Stimulated activated CD4-positive, alpha-beta T cell treated with anti-CD3 and anti-CD28 coated beads, Interleukin-4, amount 100 ng/mL, for 48 hours (primary cell): ENCODE measurements at places on chromosomes 16 and 17.

DNA sequence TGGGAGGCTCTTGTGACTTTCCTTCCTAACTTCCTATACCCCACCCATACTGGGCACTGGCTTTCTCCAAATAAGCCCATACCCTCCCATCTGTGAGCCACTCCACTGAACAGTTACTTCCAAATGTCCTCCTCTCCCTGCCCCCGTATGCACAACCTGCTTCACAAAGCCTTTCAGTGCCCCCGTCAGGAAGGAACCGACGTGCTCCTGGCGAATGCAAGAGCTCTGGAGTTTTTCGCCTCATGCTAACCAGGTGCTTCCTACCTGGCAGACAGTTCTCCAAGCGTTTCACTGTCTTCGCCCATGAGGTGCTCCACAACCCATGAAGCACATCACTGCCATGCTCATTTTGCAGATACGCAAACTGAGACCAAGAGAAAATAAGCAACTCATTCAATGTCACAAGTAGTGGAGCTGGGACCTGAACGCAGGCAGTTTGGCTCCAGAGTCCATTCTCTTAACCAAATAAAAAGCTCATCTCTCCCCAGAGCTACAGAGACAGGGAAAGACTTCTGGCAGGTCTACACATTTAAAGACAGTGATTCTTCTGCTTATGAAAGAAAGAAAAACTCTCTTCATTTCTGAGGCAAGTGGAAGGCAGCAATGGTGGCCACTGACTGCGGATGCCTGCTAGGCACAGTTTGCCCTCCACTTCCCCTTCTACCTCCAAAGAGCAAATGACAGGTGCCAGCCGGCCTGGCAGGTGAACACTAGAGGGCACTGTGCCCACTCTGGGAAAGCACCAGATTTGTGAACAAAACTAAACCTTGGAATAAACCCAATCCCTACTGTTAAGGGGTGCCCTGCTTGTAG is 23.8 kb downstream of the SPHK1 start:
- DNase-seq, result peak; percentile 55

DNA sequence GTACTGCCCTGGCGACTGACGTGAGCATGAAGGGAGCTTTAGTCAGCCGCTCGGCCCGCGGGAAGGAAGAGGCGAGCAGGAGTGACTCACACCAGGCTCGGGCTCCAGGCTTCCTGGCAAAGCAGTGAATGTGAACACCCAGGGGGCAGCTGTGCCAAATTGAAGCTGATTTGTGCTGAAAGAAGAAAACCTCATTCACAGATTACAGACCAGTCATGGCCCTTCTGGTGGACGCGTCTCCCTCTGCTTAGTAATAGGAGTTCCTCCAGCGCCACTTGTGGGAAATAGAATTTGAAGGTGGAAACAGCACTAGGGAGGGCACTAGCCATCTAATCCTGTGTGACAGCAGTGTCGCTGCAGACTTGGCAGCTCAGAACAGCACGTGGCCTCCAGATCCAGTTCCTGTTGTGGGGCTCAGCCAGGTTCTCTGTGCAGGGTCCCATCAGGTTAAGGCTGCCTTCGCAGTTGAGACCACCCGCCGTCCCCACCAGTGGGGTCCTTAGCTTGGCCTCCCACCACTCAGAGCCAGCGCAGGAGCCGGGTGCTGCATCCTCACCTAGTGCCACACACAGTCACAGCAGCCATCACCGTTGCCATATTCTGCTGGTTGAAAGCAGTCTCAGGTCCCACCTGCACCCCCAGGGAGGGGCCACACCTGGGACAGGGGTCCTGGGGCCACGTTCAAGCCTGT is 164.5 kb upstream of the CHMP6 start:
- DNase-seq, result no peak

GRCh38 chr17:4156750-4157381 is 13.9 kb downstream of the CYB5D2 start:
- no peak for DNase-seq

DNA sequence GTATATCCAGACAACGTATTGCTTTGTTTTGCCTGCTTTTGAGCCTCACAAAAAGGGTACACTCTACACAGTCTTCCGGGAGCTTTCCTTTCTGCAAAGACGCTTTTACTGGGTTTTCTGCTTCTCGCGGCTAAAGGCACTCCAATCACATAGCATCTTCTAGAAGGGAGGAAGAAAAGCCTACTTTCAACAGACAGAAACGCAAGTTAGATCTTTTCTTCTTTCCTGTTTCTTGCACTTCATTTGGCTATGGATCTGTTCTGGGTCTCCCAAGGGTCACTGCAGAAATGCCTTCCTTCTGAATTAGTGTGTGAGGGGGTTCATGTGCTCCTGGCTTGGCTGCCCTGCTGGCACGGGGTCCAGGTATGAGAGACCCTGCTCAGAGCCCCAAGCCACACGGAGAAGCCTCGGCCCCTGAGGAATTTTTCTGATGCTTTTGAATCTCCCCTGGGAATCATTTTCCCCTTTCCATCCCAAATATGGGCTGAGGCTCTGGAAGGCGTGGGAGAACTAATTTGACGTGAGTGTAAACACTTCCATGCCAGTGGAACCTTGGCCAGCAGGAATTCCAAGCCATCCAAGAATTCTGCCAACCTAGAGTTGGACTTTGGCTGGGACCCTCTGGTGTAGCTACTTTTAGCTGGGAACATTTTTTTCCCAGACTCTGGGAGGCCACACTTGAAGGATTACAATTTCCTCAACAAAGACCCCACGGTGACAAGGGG is 49.6 kb upstream of the NKD1 start:
- DNase-seq, result no peak

DNA sequence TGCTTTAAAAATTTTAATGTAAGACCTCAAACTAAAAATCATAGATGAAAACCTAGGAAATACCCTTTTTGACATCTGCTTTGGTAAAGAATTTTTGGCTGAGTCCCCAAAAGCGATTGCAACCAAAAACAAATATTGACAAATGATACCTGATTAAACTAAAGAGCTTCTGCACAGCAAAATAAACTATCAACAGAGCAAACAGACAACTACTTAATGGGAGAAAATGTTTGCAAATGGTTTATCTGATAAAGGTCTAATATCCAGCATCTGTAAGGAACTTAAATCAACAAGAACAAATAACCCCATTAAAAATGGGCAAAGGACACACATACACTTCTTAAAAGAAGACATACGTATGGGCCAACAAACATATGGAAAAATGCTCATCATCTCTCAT is 242.5 kb downstream of the BCAS3 start:
- no peak for DNase-seq
